Chondrocyte (in vitro differentiated cells): ENCODE measurements at places on chromosomes 11 and 22. TPM values are rescaled to one million over a fixed set of nuclear protein-coding genes. Genes with fewer than 3 reads are reported as not detected.

Gene CST6
- total RNA-seq: not detected in 3 replicates

Gene NPTXR
- total RNA-seq: 23.4 to 37.5 TPM (median 35.0 TPM) in 3 replicates

Gene CRYBB2
- not detected in 3 replicates for total RNA-seq

GRCh38 chr11:40384991-40385390 lies 1074.5 kb downstream of the LRRC4C start:
- DNase-seq: no peak
- H3K27ac ChIP-seq: no peak overlapping the region

DNA sequence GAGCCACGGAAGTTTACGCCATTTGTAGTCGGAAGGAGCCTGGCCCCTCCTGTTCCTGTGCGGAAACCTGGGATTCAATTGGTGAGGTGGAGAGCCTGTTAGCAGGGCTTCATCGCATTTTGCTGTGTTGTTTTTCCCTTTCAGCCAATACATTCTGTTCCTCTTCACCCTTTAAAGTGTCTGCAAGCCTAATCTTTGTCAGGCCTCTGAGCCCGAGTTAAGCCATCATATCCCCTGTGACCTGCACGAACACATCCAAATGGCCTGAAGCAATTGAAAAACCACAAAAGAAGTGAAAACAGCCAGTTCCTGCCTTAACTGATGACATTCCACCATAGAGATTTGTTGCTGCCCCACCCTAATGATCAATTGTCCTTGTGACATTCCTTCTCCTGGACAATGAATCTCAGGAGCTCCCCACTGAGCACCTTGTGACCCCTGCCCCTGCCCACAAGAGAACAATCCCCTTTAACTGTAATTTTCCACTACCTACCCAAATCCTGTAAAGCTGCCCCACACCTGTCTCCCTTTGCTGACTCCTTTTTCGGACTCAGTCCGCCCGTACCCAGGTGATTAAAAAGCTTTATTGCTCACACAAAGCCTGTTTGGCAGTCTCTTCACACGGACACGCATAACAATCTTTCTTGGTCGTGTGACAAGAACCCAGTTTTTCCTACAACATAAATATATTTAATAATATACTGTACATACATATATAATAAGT lies 37.1 kb upstream of the MMP12 start:
- H3K36me3 ChIP-seq: no peaks in the 10 kb centered on the region
- no peak overlapping the region for H3K27ac ChIP-seq
- H3K4me1 ChIP-seq: peaks cover 3% of the 10 kb centered on the region
- H3K4me3 ChIP-seq: no peak overlapping the region

GRCh38 chr11:121801394-121801748 lies 314.6 kb downstream of the BLID start:
- H3K4me1 ChIP-seq: peaks cover 33% of the 10 kb centered on the region
- H3K27ac ChIP-seq: peak overlapping the region; percentile 45
- no peaks in the 10 kb centered on the region for H3K36me3 ChIP-seq
- no peak overlapping the region for H3K4me3 ChIP-seq
- H3K27me3 ChIP-seq: no peaks in the 10 kb centered on the region

DNA sequence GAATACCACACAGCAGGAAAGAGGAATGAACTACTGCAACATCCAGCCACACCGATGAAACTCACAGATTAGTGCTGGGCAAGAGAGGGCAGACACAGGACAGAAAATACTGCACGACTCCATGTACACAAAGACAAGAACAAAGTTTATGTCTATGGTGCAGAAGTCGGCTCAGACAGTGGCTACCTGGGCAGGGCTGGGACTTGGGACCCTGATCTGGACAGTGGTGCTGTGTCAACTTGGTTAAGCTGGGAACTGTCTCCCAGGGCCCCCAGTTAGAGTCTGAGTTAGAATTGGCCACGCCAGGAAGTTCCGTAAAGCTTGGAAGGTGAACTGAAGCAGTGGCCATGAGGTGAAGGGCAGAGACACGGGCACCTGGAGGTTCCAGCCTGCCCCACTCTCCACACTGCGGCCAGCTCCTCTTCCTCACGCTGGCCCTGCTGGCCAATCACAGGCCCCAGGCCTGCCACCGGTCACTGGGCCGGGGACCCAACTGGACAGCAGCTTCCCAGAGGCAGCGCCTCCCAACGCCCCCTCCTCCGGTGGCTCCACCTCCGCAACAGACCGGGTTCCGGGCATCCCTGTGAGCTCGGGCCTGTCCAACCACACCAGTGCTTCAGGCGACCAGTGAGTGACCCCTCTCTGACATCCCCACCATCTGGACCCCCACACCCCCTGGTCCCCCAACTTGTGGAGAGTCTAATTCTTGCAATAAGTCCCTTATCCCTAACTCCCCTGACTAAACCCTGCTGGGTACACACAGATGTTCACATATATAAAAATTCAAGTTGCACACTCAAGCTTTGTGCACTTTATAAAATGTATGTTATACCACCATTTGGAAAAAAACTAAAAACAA lies 93.7 kb downstream of the MICAL3 start:
- DNase-seq: no peak
- no peak overlapping the region for H3K4me3 ChIP-seq
- H3K36me3 ChIP-seq: peaks cover 2% of the 10 kb centered on the region
- H3K27ac ChIP-seq: no peak overlapping the region
- no peaks in the 10 kb centered on the region for H3K27me3 ChIP-seq
